ENCODE measurements at places on chromosomes 16 and 17.

DNA sequence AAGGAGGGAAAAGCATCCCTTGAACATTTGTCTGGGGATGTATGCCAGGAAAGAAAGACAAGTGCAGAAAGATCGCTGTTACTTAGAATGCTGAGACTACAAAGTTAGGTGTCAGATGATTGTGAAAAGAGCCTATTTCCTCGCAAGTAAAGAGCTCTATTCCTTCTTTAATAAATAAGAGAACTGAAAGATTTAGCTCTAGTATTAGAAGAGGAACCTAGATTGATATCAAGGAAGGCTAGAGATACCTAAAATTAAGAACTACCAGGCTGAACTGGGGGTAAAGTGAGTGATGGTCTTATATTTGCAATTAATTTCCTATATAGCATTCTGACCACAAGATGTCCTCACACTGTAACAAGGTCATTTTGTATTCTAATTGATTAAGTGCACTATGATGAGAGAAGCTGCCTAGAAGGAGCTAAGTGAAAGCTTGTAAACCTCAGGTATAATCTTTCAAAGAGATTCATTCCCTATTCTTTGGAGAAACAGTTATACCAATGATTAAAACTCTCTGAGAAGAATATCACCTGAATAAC, 62.3 kb downstream of the SSH2 start:
- no peak for DNase-seq

DNA sequence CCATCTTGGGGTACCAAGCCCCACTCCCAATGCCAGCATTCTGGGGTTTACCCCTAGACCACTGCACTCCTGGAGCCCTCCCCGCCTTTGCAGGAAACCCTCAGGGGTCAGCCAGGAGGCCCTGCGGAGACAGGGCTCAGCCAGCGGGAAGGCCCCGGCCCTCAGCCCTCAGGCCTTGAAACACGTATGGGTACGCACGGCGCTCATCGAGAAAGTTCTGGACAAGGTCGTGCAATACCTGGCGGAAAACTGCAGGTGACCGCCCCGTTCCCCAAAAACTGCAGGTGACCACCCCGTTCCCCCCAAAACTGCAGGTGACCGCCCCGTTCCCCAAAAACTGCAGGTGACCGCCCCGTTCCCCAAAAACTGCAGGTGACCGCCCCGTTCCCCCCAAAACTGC, 24.7 kb downstream of the SGSM2 start:
- DNase-seq = no peak

- DNase-seq = no peak
These were observed 27.7 kb downstream of the METRNL start for GRCh38 chr17:83106913-83107655.

DNA sequence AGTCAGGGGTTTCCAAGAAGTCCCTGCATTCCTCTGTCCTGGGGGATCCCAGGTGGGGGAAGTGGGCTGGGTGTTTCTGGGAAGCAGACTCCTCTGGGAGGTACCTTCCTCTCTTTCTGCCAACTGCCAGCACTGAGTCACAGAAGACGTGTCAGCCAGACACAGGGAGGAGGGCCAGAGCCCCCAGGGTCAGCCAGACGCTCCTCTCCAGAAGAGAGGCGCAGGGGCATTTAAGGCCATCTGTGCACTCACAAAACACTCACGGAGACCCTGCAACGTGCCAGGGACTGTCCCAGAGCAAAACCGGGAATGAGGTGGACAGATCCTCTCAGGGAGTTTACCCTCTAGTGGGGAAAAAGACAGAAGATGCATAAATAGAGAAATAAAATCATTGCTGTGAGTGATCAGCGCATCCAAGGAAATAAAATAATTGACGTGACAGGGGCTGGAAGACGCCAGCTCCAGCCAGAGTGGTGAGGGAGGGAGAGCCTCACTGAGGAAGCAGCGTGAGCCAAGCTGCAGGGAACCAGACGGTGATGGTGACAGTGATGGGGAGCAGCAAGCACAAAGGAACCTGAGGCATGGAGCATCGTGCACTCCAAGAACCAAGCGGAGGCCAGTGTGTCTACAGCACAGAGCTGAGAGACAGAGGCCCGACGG, 105.4 kb downstream of the ZNF423 start:
- peak; percentile 13 for DNase-seq

GRCh38 chr16:85524365-85524629, 88.8 kb upstream of the GSE1 start:
- DNase-seq = no peak

DNA sequence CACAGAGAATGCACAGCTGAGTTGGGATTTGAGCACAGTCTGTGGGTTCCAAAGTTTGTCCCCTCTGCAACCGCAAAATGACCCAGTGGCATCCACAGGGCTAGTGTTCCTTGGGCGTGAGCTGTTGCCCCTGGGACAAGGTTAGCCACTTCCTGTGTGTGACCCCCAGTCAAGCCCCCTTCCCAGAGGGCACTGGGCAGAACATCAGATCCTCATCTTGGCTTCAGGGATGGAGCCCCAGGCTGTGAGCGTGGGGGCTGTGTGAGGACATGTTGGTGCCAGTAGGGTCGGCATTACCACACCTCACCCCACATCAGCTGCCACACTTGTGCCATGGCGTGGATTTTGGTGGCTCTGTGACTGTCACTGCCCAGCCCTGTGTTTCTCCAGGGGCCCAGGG, 55.3 kb downstream of the USP22 start:
- DNase-seq = no peak

- no peak for DNase-seq
These were observed 40.9 kb downstream of the CBFA2T3 start for GRCh38 chr16:88936008-88936555.

DNA sequence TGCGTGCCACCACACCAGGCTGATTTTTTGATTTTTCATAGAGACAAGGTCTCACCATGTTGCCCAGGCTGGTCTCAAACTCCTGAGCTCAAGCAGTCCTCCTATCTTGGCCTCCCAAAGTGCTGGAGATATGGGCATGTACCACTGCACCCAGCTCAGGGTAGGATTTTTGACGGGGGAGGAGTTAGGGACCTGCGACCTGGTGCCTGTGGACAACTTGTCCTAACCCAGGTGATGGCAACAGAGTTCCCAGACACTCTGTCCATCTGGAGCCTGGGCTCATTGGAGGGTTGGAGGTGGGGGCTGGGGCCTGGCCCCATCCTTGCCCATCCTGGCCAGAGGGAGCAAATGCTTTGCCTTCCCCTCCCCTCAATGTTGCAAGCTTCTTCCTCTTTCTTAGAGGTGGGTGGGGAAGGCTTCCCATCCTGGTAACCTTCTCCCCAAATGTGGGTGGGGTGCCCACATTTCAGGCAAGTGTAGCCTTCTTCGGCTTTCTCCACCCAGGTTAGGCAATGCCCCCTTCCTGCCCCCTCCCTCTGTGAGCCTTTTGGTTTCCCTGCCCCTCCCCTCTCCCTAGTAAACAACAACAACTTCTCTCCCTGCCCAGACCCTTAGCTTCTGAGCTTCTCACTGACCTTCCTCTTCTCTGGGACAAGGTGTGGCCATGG, 24.9 kb downstream of the RARA start:
- no peak for DNase-seq

- DNase-seq = no peak
These were observed 108.7 kb downstream of the SMG6 start for GRCh38 chr17:2194889-2195335.

GRCh38 chr16:49724774-49725173, 131.1 kb downstream of the ZNF423 start:
- DNase-seq = no peak

DNA sequence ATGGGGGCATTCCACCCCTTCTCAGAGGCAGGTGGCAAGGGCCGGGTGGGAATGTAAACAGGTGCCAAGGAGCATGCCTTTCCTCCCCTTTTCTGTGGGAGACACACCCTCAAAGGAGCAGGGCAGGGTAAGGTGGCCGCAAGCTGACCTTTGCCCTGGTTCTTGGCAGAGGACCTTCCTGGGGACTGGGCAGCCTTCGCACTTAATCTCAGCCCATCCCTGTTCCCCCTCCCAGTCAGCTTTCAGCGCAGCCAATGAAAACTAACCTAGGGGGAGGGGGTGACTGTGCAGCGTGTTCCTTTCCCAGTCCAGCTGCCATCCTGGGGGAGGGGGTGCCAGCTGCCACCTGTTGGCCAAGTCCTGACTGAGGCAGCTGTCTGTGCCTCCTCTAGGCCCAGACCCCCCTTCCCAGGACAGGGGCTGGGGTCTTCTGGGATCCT, 2.8 kb downstream of the TRAF4 start:
- no peak for DNase-seq

- DNase-seq = no peak
These were observed 26.7 kb downstream of the BBS2 start for GRCh38 chr16:56493126-56493525.

DNA sequence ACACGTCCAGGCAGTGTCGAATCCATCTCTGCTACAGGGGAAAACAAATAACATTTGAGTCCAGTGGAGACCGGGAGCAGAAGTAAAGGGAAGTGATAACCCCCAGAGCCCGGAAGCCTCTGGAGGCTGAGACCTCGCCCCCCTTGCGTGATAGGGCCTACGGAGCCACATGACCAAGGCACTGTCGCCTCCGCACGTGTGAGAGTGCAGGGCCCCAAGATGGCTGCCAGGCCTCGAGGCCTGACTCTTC, 7.2 kb upstream of the CD68 start:
- no peak for DNase-seq

GRCh38 chr17:20009302-20010098, at the start of gene SPECC1:
TSS of gene SPECC1 (plus strand) at chr17:20009359. CDS start at chr17:20096652, 87,293 bp downstream.
- peak; percentile 51 for DNase-seq

- no peak for DNase-seq
These were observed 38.7 kb downstream of the LAT start for GRCh38 chr16:29023279-29024277.

GRCh38 chr16:11583166-11583565, 3.6 kb downstream of the LITAF start:
- peak; percentile 32 for DNase-seq

- DNase-seq = peak; percentile 54
These were observed 7.2 kb downstream of the SRCIN1 start for GRCh38 chr17:38598536-38598935.

GRCh38 chr17:77601054-77601979, 357.2 kb upstream of the TNRC6C start:
- no peak for DNase-seq

- DNase-seq = no peak
These were observed 31.1 kb downstream of the CDH1 start for GRCh38 chr16:68768175-68768574.

DNA sequence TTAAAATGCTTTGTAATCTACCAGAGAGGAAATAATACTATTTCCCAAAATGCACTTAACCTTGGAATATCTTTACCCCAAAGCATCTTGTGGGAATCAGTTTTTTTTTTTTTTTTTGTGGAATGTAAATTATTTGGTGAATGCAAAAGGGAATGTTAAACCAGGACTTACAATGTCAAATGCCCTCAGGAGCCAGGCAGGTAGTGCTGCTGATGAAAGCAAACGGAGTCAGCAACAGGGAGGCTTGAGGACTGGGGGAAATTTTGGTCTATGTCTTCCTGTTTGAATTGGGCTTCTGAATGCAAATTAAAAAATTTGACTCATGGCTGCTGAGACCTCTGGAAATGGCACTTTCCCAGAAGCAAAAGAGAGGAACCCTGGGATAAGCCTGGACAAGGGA, 96.5 kb upstream of the NLRP1 start:
- no peak for DNase-seq

DNA sequence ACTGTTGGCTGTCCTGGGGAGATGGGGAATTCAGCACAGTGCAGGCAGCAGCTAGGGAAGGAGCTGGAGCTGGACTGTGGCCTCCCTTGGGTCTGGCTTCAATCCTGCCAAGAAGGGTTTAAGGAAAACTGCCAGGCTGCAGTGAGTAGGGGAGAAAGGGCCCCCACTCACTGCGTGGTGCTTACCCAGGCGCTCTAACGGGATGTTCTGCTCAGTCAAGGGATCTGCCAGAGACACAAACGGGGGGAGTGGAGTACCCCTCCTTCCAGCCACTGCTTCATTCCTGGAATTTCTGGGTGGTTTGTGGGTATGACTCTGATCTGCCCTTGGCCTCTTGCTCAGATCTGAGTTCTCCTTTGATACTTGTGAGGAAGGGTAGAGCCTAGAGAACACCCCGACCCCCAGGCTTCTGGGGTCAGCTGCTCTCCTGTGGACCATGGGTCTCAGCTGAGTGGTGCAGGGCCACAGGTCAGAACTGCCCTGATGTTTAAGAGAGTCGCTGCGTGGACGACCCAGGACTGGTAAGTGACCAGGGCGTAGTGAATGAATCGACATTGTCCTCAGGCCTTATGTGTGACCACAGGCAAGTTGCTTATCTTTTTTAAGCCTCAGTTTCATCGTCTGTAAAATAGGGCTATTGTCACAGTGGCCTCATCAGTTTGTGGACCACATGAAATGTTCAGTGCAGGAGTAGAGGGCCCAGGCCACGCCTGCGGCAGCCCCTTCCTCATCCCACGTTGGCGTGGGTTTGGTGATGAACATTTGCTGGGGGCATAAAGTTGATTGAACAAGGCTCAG, 9.6 kb downstream of the CRISPLD2 start:
- DNase-seq = peak; percentile 92

DNA sequence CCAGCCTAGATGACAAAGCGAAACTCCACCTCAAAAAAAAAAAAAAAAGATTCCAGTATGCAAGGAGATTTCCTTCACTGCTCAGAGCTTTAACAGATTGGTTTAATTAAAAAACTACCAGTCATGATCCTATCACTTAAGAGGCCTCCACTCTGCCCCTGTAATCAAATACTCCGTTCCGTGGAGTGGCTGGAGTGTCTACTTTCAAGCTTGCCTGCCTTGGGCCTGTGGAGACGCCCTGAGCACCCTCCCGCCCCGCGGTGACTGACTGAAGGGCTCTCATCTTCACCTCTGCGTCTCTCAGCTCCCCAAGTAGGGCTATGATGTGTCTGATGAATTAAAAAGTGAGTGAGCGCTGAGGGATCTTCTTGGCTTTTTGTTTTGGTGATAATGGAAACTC, 25.3 kb upstream of the TRPV3 start:
- DNase-seq = peak; percentile 11

- DNase-seq = peak; percentile 67
These were observed 166.3 kb downstream of the ANKFN1 start for GRCh38 chr17:56319531-56319930.

DNA sequence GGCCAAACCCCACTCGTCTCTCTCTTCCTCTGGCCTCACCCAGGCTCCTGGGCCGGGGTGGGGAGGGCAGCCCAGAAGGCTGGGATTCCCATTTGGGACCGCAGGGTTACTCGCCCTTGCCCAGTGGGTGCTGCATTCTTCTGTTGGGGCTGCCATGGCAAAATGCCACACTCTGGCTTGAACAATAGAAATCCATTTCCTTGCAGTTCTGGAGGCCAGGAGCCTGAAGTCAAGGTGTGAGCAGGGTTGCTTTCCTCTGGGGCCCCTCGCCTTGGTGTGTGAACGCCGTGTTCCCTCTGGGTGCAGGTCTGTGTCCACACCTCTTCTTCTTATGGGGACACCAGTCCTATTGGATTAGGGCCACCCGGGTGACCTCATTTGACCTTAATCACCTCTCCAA, 105.8 kb upstream of the GSE1 start:
- no peak for DNase-seq

- DNase-seq = no peak
These were observed 26.7 kb downstream of the ASPA start for GRCh38 chr17:3502466-3502865.

GRCh38 chr16:68408428-68408827, 39.9 kb downstream of the SMPD3 start:
- no peak for DNase-seq

- no peak for DNase-seq
These were observed 204.5 kb upstream of the ASIC2 start for GRCh38 chr17:33497623-33498022.

- DNase-seq = peak; percentile 73
These were observed 9.7 kb downstream of the CTCF start for GRCh38 chr16:67571981-67572431.

- peak; percentile 43 for DNase-seq
These were observed 29.6 kb downstream of the XPO6 start for GRCh38 chr16:28182183-28182582.

All from fibroblast of skin of right quadriceps (primary cell).